Suppressor macrophage (primary cell): ENCODE measurements at places on chromosomes 11 and 22.

GRCh38 chr11:122234257-122234656 is 118.2 kb upstream of the BLID start:
- DNase-seq = peak; percentile 31

DNA sequence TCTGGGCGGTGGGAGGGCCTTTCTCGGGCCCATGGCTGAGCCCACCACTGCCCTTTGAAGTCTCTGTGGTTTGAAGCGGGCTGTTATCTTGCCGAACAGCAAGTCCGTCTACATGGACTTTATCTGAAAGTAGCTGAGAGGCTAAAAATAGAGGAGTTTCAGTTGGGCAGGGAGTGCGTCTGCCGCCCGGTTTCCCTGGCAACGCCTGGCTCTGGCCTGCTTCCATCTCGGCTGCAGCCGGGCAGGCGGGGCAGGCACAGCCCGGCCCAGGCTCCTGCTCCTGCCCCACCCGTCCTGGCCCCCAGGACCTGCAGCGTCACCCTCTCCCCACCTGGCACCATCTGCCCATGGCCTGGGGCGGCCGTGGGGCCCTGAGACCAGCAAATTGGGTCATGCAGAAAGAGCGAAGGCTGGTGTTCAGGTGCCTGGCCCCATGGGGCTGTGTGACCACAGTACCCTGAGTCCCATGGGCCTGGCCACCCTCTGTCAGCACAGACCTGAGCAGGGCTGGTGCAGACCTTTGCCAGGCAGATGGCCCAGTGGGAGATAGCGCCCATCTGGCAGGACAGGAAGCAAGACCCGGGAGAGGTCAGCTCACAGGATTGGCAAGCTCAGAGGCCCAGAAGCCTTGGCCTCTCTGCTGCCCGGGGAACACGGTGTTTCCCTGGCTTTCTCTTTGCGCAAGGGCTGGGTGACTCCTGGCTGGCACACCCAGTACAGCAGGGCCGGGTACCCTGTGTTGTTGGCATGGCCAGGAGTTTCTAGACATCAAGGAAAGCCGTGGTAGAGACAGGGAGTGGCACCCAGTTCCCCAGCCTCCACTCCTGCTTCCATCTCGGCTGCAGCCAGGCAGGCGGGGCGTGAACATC is 79.1 kb upstream of the KCNQ1OT1 start:
- peak; percentile 57 for DNase-seq

DNA sequence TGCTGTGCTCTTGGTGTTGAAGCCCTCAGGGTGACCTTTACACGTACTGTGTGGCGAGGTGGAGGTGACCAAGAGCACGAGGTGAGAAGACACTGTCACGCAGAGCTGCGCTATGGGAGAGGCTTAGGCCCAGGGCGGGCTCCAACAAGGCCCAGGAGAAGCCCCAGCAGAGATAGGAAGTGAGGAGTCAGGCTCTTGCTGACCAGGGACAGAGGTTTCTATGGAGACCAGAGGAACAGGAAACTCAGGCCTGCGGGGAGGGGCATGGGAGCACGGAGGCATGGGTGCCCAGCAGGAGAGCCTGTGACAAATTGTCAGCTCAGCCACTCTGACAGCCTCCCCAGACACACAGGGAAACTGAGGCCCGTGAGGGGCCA is 15.8 kb downstream of the DGKZ start:
- DNase-seq = peak; percentile 95

GRCh38 chr22:41284465-41284864 is 1.5 kb downstream of the RANGAP1 start:
- DNase-seq = no peak

GRCh38 chr22:41526226-41526829 is 17.9 kb downstream of the POLR3H start:
- DNase-seq = no peak

DNA sequence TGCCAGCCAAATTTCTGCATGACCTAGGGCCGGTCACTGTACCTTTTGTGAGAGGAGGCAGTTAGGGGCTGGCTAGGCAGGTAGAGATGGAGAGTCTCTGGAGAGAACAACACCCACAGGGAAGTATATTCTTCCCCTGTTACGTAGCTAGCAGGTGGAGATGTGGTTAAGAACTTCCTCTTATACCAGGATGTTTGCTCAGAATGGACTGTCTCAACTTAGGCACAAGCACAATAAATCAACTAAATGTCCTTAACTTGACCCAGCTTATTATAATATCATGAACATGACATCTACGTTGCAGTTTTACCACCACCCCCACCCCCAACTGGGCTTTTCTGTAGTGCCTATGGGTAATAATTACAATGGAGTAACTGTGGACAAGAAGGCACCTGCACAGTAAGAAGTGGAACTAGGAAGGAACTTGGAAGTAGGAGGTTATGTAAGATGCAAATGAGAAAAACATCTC is 60.7 kb upstream of the MPEG1 start:
- peak; percentile 44 for DNase-seq
